ENCODE measurements at places on chromosomes 1 and 21.

DNA sequence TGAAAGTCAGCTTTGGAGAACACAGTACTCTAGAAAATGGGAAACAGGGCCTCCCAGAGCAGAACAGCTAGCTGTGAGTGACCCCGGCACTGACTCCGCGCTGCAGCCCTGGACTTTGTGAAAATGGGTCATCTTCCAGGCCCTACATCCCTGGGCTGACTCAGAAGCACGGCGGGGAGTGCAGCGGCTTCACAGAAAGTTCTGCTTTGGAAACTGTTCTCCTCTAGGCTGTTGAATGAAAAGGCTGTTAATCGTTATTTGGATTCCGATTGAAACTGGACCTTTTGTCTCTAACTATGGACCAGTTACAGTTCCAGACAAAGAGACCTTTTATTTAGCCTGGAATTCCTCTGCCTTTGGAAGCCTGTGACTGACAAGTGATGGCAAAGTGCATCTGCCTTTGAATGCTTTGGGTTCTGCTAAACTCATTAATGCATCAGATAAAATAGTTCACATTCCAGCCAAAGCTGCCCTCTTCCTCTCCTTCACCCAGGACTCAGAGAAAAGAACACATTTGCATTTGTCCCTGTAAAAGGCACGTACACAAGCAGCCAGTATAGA is 144.9 kb upstream of the HOOK1 start:
- no peak for DNase-seq

GRCh38 chr1:119700326-119700725 is 11.4 kb upstream of the PHGDH start:
- DNase-seq, result no peak

DNA sequence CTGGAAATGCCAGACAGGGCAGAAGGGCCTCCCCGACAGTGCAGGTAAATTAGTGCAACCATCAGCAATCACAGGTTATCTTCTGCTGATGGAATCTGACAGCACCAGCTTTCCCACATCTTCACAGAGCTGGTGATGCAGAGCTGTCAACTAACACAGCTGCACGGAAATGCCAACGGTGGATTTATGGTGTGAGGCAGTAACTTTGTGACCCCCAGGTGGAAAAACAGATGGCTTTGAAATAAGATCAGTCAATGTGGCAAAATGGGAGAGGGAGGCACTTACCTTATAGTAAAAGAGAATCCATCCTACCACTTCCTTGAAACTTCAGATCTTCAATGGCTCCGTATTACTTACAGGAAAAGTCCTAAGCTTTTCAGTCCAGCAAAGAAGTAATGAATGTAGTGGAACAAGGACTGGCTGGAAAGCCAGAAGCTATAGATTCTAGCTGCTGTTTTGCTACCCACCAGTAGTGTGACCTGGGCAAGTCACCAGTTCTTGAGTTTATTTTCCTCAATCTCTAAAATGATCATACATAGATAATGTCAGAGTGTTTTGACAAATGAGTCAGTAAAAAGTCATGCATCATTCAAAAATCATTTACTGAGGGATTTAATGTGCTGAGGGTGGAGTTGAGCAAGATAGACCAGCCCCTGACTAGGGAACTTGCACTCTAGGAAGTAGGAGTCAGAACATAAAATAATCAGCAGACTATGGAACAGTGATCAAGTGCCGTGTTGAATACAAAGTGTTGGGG is 245.7 kb upstream of the JUN start:
- no peak for DNase-seq

DNA sequence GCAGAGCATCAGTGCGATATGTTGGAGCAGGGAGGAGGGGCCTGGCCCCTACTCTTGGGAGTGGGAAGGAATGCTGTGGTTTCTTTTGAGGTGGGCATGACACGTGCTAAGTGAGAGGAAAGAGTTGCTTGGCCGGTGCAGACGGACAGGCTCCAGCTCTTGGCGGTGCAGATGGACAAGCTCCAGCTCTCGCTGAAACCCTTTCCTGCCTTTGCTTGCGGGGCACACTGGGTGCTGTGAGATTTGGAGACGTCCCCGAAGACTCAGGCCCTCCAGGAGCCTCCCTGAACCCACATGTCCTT is 15.9 kb downstream of the PDXK start:
- DNase-seq, result no peak

GRCh38 chr1:151716771-151717631 is at the start of gene CELF3:
Gene CELF3, minus strand, starts transcription at chr1:151716803. Its CDS starts 783 bp downstream, at chr1:151716020.
- no peak for DNase-seq

All from esophagus squamous epithelium (tissue), 5 donors.